ENCODE measurements at places on chromosomes 5 and 9. TPM values are rescaled to one million over a fixed set of nuclear protein-coding genes. Genes with fewer than 3 reads are reported as not detected.

DNA sequence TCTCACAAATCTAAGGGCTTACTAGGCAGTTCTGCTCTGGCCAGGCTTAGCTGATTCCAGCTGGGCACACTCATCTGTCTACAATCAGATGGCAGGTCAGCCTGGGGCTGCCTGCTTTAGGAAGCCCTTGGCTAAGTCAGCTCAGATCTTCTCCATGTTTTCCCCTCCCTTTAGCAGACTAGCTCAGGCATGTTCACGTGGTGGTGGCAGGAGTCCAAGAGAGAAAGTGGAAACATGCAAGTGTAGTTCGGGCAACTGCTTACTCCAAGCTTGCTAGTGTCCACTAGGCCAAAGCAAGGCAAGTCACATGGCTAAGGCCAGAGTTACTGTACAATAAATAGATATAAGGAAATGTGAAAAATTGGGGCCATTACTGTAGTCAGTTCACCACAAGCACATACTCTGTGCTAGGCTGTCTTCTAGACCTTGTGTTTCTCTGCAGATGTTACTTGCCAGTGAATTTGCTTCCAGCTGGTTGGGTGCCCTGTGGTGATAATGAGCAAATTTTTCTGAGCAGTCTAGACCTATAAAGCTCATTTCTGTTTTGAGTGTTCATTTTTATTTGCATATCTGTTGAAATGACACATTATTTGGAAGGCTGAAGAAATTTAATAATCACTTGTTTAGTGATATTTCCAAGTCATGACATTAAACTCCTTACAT is 38.3 kb downstream of the RECK start:
- peak; percentile 79 for DNase-seq

CCIN gene
- 0.12 TPM for polyA plus RNA-seq

SAPCD2 gene
- polyA plus RNA-seq = 3.6 TPM

HAVCR2 gene
- polyA plus RNA-seq = not detected

- no peak for DNase-seq
Measured at GRCh38 chr9:69945671-69946141, 97.9 kb upstream of the MAMDC2 start.

GRCh38 chr5:78765116-78765515 is 116.5 kb upstream of the LHFPL2 start:
- DNase-seq = no peak

GRCh38 chr5:68377733-68378132 is 162.2 kb downstream of the PIK3R1 start:
- DNase-seq = no peak

GRXCR2 gene
- polyA plus RNA-seq = not detected

Data from foreskin keratinocyte (primary cell).